ENCODE measurements at places on chromosomes 16 and 17.

DNA sequence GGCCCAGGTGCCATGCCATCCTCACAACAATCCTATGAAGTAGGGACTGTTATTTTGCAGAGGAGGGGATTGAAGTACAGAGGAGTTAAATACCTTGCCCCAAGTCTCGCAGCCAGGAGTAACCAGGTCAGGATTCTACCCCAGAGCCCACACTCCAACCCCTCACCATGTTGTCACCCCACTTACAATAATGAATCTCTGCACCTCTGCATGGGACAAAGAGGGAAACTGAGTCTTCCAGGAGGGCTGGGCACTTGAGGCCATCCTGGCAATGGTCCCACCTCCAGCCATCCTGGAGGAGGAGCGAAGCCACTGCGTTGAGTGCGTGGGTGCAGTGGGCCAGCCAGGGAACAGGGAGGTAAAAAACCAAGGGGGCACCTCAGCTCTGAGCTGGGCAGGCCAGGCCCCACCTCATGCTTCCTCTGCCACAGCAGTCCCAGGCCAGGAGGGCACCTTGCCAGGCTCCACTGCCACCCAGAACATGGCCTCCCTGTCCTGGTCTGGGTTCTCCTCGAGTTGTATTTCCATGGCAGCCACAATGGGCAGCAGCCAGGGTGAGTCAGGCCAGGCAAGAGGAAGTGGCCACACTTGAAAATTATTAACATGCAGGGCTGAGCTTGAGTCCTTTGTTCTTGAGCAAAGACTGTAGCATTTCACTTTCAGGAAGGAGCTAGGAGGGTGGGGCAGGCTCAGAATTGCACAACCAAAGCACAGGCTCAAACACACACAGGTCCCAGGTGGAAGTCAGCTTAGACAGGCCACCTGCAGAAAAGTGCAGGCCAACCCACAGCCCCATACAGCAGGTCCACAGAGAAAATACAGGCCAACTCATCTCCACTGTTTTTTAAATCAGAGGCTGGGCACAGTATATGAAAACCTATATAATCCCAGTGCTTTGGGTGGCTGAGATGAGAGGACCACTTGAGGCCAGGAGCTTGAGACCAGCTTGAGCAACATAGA is 52.1 kb downstream of the CUEDC1 start:
- DNase-seq = peak; percentile 69

DNA sequence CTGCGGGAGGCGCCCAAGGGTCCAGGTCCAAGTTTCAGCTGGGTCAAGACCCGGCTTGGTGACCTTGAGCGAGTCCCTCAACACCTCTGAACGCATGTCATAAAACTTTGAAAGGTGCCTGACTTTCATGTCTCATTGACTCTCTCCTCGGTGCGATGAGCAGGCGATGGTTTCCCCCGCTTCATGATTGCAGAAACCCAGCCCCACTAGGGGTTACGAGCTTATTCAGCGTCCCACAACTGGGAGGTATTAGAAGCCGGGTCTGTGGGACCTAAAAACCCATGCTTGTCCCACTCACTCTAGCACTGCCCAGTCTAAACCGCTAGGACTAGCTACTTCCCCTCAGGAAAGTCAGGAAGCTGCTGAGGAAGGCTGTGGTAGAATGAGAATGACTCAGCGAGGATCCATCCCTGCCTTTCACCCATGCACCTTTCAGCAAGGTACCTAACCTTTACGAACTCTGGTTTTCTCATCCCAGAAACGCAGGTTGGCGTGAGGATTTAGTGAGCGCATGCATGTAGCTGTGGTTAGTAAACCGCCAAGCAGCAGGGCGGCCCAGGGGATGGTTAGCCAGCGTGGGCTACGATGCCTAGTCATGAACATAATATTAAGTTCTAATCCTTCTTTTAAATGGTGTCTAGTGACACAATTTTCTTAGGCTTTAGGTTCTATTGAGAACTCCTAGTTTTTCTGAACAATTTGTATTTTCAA is 26.2 kb upstream of the RFFL start:
- peak; percentile 48 for DNase-seq

DNA sequence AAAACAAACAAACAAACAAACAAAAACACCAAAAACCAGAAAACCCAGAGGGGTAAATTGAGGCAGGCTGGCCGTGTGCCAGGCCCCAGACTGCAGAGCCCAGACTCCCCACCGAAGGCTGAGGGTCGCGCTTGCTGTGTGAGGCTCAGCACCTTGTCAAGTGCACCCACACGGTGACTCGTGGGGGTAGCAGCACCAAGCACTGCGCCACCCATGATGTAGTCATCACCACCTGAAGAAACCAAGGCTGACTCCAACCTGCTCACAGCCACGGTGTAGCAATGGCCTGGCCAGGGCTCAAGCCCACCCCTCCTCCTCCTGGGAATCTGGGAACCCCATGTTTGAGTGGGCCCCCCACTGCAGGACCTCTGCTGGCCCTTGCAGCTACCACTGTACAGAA is 11.9 kb downstream of the MCRIP1 start:
- no peak for DNase-seq

DNA sequence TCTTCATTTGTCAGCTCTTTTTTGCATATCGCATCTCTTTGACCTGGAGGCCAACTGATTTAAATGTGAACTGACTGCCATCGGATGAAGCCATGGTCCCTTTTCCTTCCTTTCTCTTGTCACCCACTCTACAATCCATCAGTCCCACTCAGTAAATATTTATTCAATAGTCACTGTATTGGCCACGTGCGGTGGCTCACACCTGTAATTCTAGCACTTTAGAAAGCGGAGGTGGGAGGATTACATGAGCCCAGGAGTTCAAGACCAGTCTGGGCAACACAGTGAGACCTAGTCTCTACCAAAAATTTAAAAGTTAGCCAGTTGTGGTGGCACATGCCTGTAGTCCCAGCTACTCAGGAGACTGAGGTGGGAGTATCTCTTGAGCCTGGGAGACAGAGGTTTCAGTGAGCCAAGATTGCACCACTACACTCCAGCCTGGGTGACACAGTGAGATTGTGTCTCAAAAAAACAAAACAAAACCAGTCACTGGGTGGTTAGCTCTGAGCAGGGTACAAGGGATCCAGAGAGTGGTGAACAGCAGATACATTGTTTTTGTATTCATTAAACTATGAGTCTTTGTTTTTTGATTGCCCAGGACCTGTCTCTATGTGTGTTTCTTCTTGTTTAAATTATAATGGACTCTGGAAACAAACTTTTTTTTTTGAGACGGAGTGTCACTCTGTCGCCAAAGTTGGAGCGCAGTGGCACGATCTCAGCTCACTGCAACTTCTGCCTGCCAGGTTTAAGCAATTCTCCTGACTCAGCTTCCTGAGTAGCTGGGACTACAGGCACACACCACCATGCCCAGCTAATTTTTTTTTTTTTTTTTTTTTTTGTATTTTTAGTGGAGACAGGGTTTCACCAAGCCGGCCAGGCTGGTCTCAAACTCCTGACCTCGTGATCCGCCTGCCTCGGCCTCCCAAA is 6.9 kb downstream of the PHAF1 start:
- peak; percentile 28 for DNase-seq

GRCh38 chr16:9827062-9827752 is 355.0 kb downstream of the GRIN2A start:
- DNase-seq = no peak

DNA sequence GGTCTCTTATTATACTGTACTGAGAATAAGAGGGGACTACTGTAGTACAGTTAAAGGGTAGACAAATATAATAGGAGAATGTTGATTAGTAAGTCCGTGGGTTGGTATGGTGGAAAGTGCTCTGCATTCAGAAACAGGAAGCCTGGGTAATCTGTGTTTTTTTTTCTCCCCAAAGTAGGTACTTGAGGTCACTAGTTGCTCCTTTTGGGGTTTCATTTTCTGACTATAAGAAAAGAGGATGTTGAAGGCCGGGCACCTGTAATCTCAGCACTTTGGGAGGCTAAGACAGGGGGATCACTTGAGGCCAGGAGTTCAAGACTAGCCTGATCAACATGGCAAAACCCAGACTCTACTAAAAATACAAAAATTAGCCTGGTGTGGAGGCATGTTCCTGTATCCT is 42.0 kb upstream of the MMD start:
- no peak for DNase-seq

GRCh38 chr17:77725846-77726245 is 232.7 kb upstream of the TNRC6C start:
- no peak for DNase-seq

DNA sequence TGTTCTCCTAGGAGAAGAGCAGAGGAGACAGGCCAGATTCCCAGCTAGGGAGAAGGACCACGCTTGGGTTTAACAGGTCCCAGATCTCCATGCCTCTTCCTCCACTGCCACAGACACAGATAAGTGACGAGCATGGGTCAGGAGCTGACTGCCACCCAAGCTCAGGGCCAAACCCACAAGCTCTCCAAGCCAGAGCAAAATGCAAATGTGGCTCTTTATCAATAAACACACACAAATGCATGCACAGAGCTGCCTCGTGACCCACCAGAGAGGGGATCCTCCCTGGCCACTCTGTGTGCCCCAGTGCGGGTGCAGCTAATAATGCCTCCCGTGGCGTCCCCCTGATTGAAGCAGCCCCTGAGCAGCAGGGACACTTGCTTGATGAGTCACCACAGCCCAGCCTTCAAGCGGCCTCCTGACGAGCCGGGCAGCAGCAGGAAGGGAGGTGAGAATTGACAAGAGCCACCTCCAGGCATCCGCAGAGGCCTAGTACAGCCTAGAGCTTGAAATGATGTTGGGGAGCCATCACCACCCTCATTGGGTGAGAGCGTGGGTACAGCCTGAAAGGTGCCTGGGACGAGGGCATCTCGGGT is 143.9 kb downstream of the CCDC182 start:
- DNase-seq = peak; percentile 27

DNA sequence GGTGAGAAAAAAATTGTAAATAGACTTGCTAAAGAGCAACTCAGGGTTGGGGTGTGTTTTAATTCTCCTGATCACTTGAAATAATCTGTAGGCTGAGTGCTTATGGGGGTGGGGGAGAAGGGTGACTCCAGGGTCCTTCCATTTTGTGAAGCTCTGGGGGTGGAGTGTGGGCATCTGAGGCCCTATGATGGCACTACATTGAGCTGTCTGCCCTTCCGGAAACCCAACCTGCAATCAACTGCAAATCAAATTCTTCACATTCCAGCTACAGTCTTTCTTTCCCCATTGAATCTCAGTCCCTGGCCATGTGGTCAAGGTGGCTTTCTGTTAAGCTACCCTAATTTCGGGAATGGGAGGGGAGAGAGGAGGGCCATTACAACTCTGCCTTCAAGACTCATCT is 6.0 kb upstream of the CDC6 start:
- no peak for DNase-seq

DNA sequence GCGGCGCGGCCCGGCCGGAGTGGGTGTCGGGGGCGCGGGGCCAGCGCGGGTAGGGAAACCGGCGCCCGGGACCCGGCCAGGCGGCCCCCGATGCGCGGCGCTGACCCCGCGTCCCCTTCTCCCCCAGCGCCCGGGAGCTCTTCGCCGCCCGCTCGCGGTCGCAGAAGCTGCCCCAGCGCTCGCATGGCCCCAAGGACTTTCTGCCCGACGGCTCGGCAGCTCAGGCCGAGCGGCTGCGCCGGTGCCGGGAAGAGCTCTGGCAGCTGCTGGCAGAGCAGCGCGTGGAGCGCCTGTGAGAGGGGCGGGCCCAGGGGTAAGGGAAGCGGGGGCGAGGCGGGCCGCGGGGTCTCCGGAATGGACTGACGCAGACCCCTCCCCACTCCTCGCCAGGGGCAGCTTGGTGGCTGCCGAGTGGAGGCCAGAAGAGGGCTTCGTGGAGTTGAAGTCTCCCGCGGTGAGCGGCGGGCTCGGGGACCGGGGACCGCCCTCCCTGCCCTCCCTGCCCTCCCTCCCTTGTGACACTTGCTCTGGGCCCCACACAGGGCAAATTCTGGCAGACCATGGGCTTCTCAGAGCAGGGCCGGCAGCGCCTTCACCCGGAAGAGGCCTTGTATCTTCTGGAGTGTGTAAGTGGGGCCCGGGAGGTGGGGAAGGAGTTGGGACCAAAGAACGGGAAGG is 430 bp downstream of the TSEN54 start:
- DNase-seq = no peak

GRCh38 chr17:6831661-6832263 is at the start of gene TEKT1:
Gene TEKT1 (minus strand): TSS chr17:6831729. CDS start chr17:6830376, 1,353 bp downstream.
- DNase-seq = peak; percentile 87

DNA sequence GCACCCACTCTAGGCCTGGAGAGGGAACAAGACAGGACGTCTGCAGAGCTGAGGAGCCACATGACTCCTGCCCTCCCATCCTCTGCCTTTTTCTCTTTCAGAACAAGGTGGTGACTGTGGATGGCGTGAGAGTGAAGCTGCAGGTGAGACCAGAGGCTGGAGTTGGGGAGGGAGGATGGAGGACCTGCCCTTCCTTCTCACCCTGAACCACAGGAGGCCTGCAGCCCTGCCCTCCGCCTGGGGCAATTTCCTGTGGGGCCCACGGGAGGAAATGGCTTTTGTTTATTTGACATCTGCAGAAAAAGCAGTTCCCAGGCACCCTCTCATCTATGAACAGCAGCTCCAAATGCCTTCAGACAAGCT is 5.1 kb downstream of the RAB37 start:
- peak; percentile 55 for DNase-seq

- no peak for DNase-seq
Observed at GRCh38 chr17:17467720-17468119, 9.1 kb upstream of the MED9 start.

DNA sequence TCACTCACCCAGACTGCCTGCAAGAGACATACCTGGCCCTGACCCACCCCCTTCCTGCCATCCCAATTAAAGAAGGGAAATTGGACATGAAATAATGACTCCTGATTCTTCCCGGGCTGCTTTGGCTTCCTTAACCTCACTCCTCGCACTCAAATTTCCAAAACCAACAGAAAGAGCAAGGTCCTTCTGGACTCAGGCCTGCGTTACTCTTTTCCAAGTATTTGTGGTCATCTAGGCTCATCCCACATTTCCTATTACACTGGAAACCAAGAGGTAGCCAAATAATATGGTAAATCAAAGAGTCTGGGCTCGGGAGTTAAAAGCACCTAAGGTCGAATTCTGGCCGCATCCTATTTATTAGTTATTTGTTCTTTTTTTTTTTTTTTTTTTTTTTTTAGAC is 359.3 kb downstream of the NPIPA8 start:
- DNase-seq = no peak

DNA sequence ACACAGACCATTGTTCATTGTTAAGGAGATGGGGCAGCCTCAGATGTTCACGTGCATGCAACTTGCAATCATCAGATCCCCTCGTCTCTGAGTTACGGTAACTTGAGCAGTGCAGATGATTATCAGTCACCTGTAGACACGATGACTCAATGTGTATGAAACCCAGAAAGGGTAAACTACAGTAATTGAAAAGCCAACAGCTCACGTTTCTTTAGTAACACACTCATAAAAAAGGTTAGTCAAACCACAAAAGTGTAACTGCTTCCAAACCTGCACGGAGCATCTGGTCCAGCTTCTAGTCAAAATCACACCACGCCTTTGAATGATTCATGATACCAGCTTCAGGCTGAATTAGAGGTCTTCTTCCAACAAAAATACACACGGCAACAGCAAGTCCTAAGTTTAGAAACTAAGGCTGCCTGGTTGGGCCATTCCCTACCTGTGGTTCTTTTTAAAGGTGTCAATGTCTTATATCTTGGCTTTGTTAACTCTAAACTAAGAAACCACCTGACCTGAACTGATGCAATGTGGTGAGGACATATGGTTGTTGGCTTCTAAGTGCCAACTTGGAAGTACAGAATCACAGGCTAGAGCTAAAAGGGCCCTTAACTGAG is 32.3 kb downstream of the GRB7 start:
- peak; percentile 59 for DNase-seq
